CD4-positive, alpha-beta memory T cell (primary cell): ENCODE measurements at places on chromosomes 6 and 20.

DNA sequence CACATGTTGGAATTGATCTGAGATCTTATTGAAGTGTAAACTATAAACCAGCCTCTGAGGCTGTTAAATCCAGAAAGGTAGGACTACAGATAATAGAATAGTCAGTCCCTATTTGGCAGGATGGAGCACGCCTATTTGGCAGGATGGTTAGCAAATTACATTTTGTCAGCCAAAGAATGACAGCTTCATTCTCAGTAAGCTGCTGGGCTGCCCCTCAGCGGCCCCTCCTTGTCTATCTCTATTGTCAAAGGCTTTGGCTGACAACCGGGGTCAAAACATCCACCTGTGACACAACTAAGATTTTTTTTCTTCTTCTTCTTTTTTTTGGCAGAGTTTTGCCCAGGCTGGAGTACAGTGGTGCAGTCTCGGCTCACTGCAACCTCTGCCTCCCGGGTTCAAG, 123.4 kb upstream of the ECI2 start:
- DNase-seq: no peak

GRCh38 chr6:56647172-56647762, 4.6 kb upstream of the DST start:
- DNase-seq: no peak

DNA sequence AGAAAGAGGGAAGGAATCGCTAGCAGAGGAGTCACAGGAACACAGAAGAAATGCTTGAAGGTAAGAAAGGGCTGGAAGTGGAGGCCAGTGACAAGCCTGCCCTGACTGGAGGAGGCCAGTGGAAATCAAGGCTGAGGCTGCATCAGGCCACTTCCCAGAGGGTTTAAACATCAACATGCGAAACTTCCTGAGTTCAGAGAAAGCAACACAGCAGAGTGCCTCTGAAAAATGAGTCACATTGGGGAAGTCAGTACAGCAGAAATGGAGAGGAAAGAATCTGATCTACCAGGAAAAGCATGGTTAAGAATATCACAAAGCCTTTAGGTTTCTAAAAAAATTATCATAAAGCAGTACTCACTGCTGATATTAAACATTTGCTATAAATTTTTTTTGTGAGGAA, 23.3 kb downstream of the NAPB start:
- no peak for DNase-seq

GRCh38 chr6:30489081-30490025, at the start of gene HLA-E:
TSS of gene HLA-E (plus strand) at chr6:30489509. CDS start at chr6:30489532, 23 bp downstream.
- peak; percentile 96 for DNase-seq

- no peak for DNase-seq
Measured at GRCh38 chr6:73004861-73005260, 220.4 kb downstream of the KHDC1L start.

- DNase-seq: no peak
Measured at GRCh38 chr6:143804835-143805239, 38.3 kb upstream of the LTV1 start.

GRCh38 chr6:168641446-168641845, 200.5 kb downstream of the SMOC2 start:
- no peak for DNase-seq
